ENCODE measurements at places on chromosomes 7 and 10.

DNA sequence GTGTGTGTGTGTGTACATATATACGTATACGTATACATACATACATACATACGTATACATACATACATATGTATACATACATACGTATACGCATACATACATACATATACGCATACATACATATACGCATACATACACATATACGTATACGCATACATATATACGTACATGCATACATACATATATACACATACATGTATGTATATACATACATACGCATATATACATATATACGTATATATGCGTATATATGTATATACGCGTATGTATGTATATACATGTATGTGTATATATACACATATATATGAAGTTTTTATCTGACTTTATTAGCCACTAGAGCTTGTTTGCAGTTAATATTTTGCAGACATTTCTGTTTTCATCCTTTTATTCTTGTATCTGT is 63.3 kb downstream of the TBC1D12 start:
- DNase-seq: no peak

GRCh38 chr7:22812353-22812752 is 10.3 kb downstream of the TOMM7 start:
- DNase-seq: no peak

GRCh38 chr10:129075508-129075907 is 391.5 kb upstream of the MGMT start:
- DNase-seq: no peak

- no peak for DNase-seq
Observed at GRCh38 chr7:139494835-139495579, 11.5 kb upstream of the KLRG2 start.

DNA sequence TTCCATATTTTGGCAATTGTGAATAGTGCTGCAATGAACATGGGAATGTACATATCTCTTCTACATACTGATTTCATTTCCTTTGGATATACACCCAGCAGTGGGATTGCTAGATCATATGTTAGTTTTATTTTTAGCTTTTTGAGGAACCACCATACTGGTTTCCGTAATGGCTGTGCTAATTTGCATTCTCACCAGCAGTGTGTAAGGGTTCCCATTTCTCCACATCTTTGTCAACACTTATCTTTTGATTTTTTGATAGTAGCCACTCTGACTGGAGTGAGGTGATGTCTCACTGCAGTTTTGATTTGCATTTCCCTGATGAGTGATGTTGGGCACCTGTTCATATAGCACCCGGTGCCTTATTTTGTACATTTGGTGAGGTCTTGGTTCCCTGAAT is 519.6 kb downstream of the REEP3 start:
- DNase-seq: no peak

DNA sequence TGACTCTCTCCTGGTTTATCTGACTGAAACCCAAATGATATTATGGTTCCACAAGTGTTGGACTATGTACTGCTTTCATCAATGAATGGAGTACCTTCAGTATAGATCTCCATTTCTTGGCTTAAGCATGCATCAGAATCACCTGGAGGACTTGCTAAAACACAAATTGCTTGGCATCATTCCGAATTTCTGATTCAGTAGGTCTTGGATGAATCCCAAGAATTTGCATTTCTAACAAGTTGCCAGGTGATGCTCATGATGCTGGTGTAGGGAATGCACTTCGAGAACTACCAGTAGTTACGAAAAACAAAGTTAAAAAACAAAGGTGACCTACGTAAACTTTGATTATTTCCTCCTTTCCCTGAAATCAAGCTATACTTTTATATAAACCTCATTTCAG is 119.0 kb upstream of the FEZF1 start:
- no peak for DNase-seq

DNA sequence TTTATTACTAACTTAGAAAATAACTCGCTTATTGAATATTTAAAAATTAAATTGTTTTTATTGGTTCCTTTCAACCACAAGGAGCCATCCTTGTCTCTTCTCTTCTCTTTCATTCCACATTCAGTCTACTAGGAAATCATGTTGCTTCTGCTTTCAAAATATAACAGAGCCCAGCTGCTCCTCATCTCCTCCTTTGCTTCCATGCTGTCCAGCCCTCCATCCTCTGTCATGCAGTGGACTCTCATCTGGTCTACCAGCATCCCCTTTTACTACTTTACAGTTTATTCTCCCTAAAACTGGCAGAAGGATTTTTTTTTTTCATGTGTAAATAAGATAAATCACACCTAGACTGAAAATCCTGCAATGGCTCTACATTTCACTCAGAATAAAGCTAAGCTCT is 198.2 kb upstream of the CSTF2T start:
- no peak for DNase-seq

GRCh38 chr7:119761776-119762175 is 511.2 kb upstream of the KCND2 start:
- no peak for DNase-seq

DNA sequence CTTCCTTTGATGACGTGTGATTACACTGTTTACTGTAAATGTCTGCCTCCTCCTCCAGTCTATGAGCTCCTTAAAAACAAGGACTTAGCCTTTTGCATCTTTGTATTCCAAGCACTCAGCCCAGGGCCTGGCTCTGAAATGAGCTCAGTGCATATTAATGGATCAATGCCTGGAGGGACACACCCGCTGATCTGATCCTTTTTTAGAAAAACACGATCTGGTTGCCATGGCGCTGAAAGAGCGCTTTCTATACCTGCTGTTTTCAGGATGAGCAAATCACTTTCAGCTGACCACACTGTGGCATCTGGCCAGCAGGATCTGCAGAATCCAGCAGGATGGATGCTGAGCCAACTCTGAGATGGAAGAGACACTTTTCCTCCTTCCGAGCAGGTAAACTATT is 37.8 kb upstream of the GARS1 start:
- DNase-seq: no peak

DNA sequence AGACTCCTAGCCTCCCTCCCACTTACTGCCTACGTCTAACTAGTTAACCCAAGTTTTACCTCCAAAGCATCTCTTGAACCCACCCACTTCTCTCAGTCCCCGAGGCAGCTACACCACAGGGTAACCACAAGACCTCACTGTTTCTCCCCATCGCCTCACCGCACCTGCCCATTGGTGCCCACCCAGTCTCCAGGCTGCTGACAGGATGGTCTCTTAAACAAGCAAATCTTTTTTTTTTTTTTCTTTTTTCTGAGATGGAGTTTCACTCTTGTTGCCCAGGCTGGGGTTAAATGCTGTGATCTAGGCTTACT is 47.0 kb downstream of the DENND2A start:
- no peak for DNase-seq

Data from stimulated activated CD8-positive, alpha-beta memory T cell treated with anti-CD3 and anti-CD28 coated beads, Interleukin-4, amount 100 ng/mL, for 24 hours (primary cell).